Stimulated activated CD8-positive, alpha-beta memory T cell treated with anti-CD3 and anti-CD28 coated beads, Interleukin-4, amount 100 ng/mL, for 4 hours (primary cell): ENCODE measurements at places on chromosomes 16 and 17.
A peak's percentile ranks its signal among the peaks of the same experiment; 100 is the strongest.

DNA sequence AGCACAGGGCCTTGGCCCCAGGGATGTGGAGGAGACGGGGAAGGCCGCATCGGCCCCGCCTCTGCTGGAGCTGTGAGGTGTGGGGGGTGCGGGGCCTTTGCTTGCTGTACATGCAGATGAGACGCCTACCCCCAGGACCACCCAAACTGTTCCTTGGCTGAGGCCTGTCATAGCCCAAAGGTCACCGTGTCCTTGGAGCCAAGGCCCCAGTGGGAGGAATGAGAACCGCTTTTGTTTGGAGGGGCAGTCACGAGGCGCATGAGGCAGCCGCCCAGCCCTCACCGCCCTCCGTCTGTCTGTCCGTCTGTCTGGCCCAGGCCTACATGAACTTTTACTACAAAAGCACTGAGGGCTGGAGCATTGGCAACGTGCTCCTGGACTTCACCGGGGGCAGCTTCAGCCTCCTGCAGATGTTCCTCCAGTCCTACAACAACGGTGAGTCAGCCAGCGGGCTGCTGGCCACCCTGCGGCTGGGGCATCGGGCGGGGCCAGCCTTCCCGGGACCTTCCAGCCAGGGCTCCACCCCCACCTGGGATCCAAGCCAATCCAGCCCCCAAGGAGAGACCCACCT lies 8.8 kb downstream of the TAX1BP3 start:
- DNase-seq: no peak

DNA sequence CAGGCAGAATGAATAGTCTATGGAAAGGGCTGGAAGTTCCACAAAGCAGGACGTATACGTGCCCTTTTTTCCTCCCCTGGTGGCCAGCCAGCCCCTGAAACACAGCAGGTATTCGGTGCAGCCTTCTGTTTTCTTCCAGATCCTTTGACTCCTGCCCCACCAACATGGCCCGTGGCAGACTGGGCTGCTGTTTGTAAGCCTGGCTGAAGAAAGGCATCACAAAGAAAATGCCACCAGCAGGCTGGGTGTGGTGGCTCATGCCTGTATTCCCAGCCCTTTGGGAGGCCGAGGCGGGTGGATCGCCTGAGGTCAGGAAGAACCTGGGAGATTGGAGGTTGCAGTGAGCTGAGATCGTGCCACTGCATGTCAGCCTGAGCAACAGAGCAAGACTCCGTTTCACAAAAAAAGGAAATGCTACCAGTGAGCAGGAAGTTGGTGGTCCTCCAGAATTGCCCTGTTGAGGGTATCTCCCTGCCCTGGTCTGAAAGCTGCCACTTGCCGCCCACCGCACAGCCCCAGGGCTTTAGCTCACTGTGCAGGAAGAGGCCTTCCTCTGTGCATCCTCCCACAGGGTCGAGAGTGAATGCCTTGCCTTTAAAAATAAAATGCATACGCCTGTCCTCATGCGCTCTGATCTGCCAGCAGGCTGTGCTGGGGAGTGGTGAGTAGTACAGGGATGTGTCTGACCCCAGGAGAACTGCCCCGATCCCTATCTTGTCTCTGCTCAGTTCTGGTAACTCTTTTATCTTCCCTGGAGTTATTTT lies 587.7 kb downstream of the MAF start:
- no peak for DNase-seq

DNA sequence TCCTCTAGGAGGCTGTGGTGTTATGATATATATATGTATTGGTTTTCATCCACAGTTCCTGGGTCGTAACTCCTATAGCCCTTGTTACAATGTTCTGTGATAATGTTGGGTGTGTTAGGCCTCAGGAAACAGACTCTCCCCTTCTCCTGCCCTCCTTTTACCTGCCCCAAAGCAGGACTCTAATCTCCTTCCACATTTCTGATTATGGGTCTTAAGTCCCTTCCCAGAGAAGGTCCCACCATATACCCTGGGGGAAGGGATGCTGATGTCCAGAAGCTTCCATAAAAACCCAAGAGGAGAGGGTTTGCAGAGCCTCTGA lies 450 bp upstream of the C1QBP start:
- no peak for DNase-seq

DNA sequence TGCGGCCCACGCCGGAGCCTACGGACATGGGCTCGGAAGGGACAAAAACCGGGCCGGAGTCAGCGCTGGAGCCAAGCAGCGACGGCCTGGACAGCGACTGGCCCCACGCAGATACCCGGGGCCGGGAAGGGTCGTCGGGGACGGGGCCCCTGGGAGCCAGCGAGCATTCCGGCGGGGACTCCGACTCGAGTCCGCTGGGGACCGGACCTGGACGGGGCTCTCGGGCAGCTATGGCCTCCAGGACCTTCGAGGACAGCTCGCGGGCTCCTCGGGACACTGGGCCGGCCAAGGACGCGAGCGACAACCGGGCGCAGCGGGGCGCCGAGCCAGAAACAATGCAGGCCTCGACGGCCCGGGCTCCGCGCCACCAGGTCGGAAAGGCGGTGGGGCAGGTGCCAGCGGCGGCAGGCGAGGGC lies 1.0 kb downstream of the MYO15B start:
- no peak for DNase-seq

DNA sequence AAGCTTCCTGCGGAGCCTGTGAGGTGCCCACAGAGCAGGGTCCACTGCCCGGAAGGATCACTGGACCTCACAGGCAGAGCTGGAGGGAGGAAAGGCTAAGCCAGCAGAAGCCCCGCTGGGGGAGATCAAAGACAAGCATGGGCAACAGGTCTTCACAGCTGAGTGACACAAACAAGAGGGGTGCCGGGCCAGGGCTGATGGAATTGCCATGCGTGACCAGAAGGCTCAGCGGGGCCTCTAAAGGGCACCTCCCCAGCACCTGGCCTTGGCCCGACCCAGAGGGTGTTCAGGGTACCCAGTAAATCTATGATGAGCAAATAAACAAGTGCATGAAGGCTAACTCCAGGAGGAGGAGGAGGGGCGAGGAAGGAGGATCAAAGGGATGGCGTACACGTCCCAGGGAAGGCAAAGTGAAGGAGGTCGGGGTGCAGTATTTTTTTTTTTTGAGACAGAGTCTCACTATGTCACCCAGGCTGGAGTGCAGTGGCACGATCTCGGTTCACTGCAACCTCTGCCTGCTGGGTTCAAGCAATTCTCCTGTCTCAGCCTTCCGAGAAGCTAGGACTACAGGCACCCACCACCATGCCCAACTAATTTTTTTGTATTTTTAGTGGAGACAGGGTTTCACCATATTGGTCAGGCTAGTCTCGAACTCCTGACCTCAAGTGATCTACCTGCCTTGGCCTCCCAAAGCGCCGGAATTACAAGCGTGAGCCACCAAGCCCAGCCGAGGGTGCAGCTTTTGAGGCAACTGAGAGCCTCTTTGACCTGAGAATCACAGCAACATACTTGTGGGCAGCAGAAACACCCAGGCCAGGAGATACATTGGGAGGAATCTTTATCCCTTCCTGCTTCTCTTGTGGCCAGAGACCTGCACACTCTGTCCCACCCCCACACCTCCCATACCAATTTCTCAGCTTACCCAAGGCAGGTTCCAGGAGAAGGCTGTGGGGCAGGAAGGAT lies 16.1 kb upstream of the EXOC7 start:
- no peak for DNase-seq

DNA sequence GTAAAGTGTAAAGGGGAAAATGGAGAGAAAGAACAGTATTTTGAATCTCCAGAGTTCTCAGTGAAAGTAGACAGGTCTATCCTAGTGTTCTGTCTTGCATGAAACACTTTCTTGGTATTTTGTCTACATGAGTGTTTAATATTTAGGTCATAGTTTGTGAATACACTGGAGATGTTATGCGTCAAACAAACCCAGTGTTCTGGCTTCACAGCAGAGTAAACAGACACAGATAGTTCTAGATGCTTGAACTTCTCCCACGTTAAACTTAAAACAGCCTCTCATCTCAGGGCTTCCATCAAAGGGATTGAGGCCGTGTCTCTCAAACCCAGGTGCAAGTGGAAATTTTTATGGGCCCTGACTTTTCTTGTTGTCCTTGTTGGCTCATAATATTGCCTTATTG lies 48.3 kb downstream of the RBFOX1 start:
- no peak for DNase-seq

GRCh38 chr17:8359769-8360168 lies 16.7 kb downstream of the KRABD2 start:
- DNase-seq: no peak

GRCh38 chr16:31699601-31700000 lies 171.9 kb downstream of the AHSP start:
- DNase-seq: no peak

- DNase-seq: no peak
Measured at GRCh38 chr16:63787014-63787413, 1334.8 kb downstream of the CDH11 start.

DNA sequence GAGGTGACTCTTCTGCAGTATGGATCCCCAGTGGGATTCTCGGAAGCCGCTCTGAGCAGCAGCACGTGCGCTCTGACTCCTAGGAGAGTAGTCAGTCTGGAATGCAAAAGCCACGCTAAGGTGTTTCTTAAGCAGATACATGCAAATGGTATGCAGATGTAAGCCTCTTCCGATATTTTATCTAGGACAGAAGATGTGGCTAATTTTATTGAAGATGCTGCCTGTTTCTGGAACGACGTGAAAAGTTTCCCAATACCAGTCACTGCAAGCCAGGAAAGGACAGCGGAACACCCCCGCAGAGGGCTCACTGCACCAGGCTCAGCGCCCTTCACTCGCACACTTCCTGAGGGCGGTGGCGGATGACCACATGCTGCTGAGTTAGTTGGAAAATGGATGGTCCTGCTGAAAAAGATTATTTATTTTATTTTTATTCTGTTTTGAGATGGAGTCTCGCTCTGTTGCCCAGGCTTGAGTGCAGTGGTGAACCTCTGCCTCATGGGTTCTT lies 10.1 kb downstream of the FADS6 start:
- DNase-seq: no peak

GRCh38 chr16:15041271-15042004 lies 14.4 kb downstream of the NTAN1 start:
- no peak for DNase-seq

GRCh38 chr16:71912534-71913275 lies 17.4 kb downstream of the IST1 start:
- no peak for DNase-seq

DNA sequence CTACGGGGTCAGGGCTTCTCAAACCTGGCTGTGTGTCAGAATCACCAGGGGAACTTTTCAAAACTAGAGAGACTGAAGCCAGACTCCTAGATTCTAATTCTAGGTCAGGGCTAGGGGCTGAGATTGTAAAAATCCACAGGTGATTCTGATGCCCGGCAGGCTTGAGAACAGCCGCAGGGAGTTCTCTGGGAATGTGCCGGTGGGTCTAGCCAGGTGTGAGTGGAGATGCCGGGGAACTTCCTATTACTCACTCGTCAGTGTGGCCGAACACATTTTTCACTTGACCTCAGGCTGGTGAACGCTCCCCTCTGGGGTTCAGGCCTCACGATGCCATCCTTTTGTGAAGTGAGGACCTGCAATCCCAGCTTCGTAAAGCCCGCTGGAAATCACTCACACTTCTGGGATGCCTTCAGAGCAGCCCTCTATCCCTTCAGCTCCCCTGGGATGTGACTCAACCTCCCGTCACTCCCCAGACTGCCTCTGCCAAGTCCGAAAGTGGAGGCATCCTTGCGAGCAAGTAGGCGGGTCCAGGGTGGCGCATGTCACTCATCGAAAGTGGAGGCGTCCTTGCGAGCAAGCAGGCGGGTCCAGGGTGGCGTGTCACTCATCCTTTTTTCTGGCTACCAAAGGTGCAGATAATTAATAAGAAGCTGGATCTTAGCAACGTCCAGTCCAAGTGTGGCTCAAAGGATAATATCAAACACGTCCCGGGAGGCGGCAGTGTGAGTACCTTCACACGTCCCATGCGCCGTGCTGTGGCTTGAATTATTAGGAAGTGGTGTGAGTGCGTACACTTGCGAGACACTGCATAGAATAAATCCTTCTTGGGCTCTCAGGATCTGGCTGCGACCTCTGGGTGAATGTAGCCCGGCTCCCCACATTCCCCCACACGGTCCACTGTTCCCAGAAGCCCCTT lies 10.9 kb downstream of the STH start:
- no peak for DNase-seq

- no peak for DNase-seq
Measured at GRCh38 chr16:56234737-56235136, 43.4 kb downstream of the GNAO1 start.

- no peak for DNase-seq
Measured at GRCh38 chr17:37553401-37553966, 55.7 kb downstream of the SYNRG start.

GRCh38 chr17:59296190-59296589 lies 35.3 kb upstream of the YPEL2 start:
- DNase-seq: no peak

- no peak for DNase-seq
Measured at GRCh38 chr16:30350134-30350871, 4.8 kb downstream of the CD2BP2 start.

DNA sequence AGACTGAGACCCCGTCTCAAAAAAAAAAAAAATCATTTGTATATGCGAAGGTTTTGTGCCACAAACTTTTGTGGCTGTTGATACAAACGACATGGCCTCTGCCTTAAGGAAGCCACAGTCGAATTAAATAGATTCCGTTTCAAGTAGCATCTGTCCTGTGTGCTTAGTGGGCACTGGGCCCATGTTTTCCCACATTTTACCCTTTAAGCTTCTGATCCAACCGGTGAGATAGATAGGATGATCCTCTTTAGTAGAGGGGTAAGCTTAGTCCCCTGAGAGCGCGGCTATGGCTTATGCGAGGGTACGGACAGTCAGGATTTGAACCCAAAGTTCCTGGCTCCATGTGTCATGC lies 776 bp upstream of the TMEM219 start:
- DNase-seq: no peak

DNA sequence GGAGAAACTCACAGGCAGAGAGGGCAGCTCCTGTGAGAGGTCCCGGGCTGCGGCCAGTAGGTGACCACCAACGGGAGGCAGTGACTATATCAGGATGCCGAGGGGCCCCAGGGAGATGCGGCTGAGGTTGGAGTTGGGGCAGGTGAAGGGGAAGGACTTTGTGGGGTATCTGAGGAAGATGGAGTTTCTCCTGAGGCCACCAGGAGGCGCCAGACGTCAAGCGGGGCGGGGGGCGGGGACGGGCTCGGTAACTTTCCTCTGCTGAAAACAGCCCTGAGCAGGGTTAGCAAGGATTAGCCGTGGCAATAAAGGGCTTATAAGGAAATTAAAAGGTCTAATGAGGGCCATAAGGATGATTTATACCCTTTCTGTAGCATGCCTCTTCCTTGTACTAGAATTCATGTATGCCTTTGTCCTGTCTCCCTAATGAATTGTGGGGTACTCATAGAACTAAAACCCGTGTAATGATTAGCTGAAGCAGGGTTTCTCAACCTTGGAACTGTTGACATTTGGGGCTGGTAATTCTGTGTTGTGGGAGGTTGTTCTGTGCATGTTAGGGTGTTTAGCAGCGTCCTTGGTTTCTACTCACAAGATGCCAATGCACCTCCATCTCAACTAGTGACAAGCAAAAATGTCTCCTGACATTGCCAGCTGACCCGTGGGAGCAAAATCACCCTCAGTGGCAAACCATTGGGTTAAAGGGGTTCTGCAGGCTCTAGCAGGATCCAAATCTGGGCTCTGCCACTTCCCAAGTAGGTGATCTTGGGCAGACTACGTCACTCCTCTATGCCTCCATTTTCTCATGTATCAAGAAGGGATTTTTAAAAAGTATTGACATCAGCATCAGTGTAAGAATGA lies 74.8 kb upstream of the GRIN2A start:
- DNase-seq: peak; percentile 4

GRCh38 chr16:46775214-46775613 lies 27.1 kb upstream of the MYLK3 start:
- no peak for DNase-seq
